AG04449 (cell line): ENCODE measurements at places on chromosomes 5 and 9.

GRCh38 chr9:35112257-35113020 is 3.2 kb downstream of the ATOSB start:
- DNase-seq: no peak

DNA sequence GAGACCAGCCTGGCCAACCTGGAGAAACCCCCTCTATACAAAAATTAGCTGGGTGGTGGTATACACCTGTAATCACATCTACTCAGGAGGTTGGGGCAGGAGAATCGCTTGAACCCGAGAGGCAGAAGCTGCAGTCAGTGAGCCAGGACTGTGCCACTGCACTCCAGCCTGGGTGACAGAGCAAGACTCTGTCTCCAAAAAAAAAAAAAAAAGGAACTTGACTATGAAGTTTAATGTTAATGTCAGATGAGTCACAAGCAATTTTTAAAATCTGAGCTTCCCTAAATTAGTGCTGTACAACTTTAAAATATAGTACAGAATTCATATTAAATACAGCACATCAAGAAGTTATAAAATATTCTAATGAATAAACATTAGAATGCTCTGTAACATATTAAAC is 1.5 kb downstream of the MEIKIN start:
- no peak for DNase-seq

GRCh38 chr5:139651043-139651834 is 3.1 kb downstream of the CXXC5 start:
- no peak for DNase-seq

- DNase-seq: peak; percentile 75
These were observed 129.5 kb downstream of the TTLL11 start for GRCh38 chr9:121963528-121963995.

- no peak for DNase-seq
These were observed 351 bp upstream of the MSX2 start for GRCh38 chr5:174723979-174724483.

- DNase-seq: no peak
These were observed 91.8 kb upstream of the MTAP start for GRCh38 chr9:21710548-21711191.

GRCh38 chr9:135166565-135166964 is 79.1 kb downstream of the OLFM1 start:
- DNase-seq: no peak

- no peak for DNase-seq
These were observed 71.5 kb downstream of the MACROH2A1 start for GRCh38 chr5:135327429-135328127.

GRCh38 chr5:77990020-77990419 is 213.9 kb upstream of the TBCA start:
- DNase-seq: no peak

GRCh38 chr5:83253720-83254119 is 176.4 kb downstream of the XRCC4 start:
- DNase-seq: no peak
